NCI-H774 (cell line): ENCODE measurements at places on chromosomes 13 and 19.
A peak's percentile ranks its signal among the peaks of the same experiment; 100 is the strongest.

- DNase-seq = no peak
Measured at GRCh38 chr13:21450936-21451335, 8.2 kb downstream of the ZDHHC20 start.

GRCh38 chr13:46751811-46752635 is 44.9 kb downstream of the ESD start:
- no peak for DNase-seq

- DNase-seq = no peak
Measured at GRCh38 chr19:42198676-42199439, 18.6 kb downstream of the DEDD2 start.

DNA sequence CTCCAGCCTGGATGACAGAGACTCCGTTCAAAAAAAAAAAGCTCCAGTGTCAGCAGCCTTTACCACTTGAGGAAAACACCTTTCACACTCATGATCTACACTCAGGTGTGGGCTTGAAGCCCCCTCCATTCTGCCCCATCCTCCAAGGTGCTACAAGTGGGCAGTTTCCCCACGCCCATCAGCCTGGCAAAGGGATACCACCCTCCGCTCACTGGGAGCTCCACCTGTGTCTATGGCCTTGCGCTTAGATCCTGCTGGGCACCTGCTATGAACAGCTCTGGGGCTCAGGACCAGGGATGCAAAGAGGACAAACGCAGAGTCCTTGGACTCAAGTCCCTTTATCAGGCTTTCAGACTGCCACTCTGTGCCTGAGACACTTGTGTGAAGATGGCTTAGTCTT is 127.8 kb downstream of the CRYL1 start:
- no peak for DNase-seq

- no peak for DNase-seq
Measured at GRCh38 chr19:41352609-41353465, 885 bp downstream of the TGFB1 start.

GRCh38 chr19:10450191-10450852 is 30.0 kb downstream of the PDE4A start:
- DNase-seq = no peak

GRCh38 chr13:52846567-52847321 is 1.7 kb downstream of the PCDH8 start:
- no peak for DNase-seq

GRCh38 chr13:75170311-75170710 is 311.7 kb downstream of the TBC1D4 start:
- no peak for DNase-seq

GRCh38 chr19:15268192-15268927 is 36.1 kb upstream of the EPHX3 start:
- no peak for DNase-seq

DNA sequence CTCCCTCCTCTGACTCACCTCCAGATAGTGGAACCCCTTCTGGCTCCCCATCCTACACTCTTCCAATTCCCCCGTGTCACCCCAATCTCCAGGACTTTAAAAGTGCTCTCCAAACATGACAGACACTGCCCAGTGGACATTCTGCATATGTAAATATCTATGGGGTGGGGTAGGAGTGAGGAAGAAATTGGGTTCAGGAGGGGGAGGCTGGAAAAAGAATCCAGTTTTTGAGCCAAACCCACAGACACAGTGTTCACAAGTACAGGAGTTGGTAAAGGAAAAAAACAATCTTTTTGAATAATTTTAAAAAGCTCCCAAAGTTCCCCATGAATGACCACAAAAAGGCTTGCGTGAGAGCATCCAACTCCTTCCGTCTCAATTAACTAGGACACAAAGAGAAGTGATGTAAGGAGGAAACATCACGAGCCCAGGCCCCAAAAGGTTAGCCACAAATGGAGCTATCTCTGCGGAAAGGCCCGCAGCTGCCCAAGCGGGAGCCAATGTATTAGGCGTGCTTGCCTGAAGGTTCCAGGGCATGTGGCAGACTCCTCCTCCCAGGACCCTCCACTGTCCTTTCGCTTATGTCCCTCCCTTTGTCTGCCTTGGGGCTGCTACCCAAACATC is 18.0 kb downstream of the ZC3H4 start:
- no peak for DNase-seq

DNA sequence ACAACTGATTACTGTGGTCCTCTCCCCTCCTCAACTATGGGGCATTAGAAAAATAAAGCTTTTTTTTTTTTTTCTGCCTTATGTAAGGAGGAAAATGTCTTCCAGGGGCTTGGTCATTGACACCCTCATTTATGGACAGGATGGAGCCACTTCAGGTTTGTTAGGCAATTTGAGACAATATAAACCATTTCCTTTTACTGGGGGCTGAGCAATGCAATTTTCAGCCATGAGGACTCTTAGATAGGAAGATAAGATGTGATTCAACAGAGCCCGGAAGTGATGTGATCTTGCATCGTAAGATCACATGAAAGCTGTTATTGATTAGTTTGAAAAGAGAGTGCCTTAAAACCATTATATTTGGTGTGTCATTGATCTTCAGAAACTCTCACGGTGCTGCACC is 210.8 kb downstream of the OXGR1 start:
- no peak for DNase-seq

DNA sequence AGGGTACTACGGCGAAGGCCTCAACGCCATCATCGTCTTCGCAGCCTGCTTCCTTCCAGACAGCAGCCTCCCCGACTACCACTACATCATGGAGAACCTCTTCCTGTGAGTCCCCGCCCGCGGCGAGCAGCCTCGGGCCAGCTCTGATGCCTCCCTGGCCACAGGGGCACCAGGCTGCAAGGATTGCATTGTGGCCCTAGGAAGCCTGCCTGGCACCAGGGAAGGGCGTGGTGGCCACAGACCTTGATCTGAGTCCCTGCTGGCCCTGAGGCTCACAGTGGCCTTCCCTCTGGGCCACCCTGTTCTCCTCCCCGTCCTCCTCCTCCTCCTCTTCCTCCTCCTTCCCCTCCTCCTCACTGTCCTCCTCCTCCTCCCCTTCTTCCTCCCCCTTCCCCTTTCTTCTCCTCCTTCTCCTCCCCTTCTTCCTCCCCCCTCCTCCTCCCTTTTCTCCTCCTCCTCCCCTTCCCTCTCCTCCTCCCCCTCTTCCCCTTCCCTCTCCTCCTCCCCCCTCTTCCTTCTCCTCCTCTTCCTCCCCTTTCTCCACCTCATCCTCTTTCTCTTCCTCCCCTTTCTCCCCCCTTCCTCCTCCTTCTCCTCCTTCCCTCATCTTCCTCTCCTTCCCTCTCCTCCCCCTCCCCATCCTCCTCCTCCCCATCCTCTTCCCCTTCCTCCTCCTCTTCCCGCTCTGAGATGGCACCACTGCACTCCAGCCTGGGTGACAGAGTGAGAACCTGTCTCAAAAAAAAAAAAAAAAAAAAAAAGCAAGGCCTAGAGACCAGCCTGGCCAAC is 24.4 kb upstream of the NMRK2 start:
- no peak for DNase-seq

DNA sequence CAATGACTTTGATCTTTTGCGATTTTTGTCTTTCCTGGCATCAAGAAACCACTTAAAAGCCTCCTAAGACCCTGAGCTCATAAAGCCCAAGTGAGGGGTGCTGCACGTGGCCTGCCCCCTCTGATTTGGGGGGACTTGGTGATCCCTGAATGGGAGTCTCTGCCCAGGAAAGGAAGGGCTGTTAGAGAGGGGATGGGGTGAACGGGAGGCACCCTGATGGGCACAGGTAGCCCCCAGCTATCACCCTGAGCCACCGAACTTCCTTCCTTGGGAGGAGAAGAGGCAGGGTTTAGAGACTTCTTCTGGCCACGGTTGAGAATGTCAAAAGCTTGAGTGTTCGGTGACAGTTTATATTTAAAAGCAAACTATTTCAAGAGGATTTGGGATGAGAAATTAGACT is 305.5 kb downstream of the ZNF536 start:
- no peak for DNase-seq

- no peak for DNase-seq
Measured at GRCh38 chr19:53991224-53992113, at the start of gene CACNG6. CACNG6 (plus strand) TSS chr19:53991637; CDS start chr19:53992878, 1,241 bp downstream.

- DNase-seq = no peak
Measured at GRCh38 chr19:39352381-39353255, 10.4 kb downstream of the SAMD4B start.

GRCh38 chr19:57288373-57288772 is 8.1 kb downstream of the ZNF460 start:
- DNase-seq = no peak

DNA sequence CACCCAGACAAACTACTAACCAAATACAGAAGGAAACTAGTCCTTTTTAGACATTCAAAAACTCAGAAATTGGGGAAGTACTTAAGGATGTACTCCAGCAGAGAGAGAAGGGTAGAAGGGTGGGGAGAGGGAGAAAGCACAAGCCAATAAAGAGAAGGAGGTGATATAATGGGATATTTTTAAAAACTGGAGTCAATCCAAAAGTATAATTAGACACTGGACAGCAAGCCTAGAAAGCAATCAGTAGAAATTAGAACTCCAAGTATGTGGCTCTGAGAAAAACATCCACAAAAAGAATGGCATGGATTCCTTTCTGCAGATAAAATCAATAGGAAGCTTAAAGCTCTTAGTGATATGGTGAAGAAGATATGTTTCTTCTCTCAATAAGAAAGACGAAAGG is 55.8 kb downstream of the PEPD start:
- DNase-seq = no peak

DNA sequence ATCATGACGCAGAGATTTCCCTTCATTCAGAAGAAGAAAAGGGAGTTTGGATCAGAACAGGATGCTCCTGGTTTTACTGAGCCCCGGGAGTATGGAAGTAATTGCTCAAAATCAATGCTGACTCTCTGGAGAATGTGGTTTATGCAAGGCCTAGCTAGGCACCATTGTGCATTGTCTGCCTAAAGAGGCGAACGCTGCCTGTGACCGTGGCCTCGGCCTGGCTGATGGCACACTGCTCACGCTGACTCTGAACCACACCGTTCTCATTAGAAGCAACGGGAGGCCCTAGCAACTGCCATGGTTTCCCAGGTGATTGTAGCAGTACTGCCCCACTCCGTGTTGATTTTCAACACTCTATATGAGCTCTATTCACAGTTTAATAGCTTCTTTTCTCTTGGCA is 41.7 kb upstream of the UBL3 start:
- peak; percentile 18 for DNase-seq

GRCh38 chr19:16268676-16269319 is 55.8 kb upstream of the KLF2 start:
- no peak for DNase-seq

- no peak for DNase-seq
Measured at GRCh38 chr13:106184790-106185189, 350.7 kb downstream of the EFNB2 start.

DNA sequence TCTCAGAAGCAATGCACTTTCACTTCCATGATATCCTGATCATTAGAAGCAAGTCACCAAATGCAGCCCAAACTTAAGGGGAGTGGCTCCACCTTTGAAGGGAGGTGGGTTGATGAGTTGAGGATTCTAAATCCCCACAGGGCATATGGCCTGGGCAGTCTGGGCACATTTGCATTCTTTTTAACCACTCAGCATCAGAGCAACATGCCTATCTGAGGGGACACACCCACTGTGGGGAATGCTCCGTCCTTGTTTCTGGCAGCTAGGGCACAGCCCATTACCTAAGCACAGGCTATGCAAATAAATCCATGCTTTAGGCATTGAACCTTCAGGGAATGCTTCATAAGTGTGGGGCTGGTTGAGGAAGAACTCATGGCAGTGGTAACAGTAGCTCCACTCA is 12.3 kb upstream of the SACS start:
- no peak for DNase-seq

GRCh38 chr19:39735688-39736087 is 2.1 kb downstream of the CLC start:
- no peak for DNase-seq

- no peak for DNase-seq
Measured at GRCh38 chr13:46739447-46740098, 57.4 kb downstream of the ESD start.

- no peak for DNase-seq
Measured at GRCh38 chr13:25462301-25463125, 90.7 kb downstream of the ATP8A2 start.

GRCh38 chr19:38308006-38308766 is 4.1 kb downstream of the C19orf33 start:
- DNase-seq = no peak

DNA sequence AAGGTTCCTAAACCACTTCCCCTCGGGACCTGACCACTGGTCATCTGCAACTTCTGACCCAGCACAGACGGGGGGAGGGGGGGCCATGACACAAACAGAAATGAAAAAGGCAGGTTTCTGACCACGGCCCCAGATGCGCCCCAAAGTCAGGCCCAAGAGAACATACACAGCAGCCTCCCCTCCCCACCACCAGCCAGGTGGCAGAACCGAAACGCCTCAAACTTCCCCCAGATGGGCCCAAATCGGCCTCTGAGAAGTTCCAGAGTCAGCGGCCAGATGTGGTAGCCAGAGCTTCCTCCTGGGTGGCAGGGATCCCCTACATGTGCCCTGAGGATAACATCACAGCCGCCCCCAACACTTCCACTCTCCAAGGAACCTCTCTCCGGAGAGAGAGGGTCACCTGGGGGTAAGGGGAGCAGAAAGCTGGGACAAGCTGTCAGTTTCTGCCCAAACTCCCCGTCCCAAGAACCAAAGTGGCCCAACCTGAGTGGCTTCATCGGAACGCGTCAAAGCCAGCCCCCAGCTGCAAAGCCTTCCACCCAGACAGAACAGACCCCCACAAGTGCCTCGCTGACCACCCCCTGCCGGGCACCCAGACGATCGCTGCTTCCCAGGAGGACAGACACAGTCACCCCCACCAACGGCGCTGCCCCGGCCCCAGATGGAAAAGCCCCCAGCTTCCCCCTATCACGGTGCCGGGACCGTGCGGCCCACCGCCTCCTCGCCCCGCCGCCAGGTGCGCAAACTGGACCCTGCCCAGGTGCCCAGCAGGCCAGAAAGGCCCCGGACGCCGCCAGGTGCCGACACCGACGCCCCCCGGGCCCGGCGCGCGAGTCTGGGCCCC is 800 bp downstream of the ELL start:
- DNase-seq = no peak

GRCh38 chr13:31982540-31982939 is 49.0 kb upstream of the FRY start:
- DNase-seq = peak; percentile 74

DNA sequence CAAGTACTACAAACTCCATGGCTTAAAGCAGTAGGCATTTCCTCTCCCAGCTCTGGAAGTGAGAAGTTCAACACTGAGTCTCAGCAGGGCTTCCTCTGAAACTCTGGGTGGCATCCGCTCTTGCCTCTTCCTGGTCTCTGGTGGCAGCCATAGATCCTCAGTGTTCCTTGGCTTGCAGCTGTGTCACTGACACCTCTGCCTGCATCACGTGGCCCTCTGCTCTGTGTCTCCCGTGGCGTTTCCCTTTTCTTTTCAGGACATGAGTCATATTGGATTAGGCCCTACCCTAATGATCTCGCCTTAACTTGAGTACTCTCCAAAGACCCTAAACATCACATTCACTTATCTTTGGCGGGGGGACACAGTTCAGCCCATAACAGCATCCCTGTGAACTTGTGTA is 466.7 kb downstream of the MYO16 start:
- no peak for DNase-seq
